T follicular helper cell (primary cell): ENCODE measurements at places on chromosomes 3 and 15.

DNA sequence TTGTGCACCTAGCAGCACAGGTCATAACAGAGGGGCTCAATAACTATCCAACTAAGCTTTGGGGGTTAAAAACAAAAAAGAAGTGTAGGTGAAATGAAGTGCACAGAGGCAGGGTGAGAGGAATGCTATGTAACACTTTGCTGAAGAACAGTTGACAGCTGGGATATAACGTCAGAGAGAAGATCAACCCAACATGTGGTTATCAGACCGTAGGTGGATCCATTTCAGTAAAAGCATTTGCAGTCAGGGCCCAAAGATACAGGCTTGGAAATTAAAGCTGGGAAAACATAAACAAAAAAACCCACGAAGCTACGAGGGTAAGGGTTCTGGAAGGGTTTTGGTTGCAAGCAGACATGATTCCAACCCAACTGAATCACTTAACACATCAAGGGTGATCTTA is 377.5 kb upstream of the NR2F2 start:
- no peak for DNase-seq

GRCh38 chr3:106309274-106309673 is 440.5 kb upstream of the CBLB start:
- no peak for DNase-seq

GRCh38 chr3:17136136-17136721 is 251.5 kb downstream of the PLCL2 start:
- no peak for DNase-seq

DNA sequence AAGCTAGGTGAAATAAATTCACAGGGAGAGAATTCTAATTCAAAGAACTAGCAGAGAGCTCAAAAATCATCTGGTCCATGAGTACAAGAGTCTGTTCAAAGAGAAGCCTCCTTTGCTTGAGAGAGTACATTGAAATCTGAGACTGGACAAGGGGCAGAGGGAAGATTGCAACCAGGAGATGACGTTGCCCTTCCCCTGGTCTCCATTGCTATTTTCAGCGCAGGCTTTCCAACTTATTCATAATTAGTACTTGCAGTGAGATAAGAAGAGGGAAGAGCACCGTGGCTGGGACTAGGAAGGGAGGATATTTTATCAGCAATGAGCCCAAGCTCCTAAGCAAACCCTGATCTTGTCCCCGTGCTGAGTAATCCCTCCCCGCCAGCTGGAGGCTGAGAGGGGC is 251.8 kb upstream of the RORA start:
- DNase-seq, result no peak

- no peak for DNase-seq
Measured at GRCh38 chr15:40085266-40085665, 23.4 kb downstream of the BMF start.

- DNase-seq, result no peak
Measured at GRCh38 chr3:111608383-111608782, 13.2 kb upstream of the ZBED2 start.

GRCh38 chr15:69595009-69595791 is 142.6 kb downstream of the RPLP1 start:
- DNase-seq, result no peak

GRCh38 chr15:40543082-40543481 is 21.8 kb downstream of the CCDC32 start:
- DNase-seq, result no peak

GRCh38 chr3:76078101-76078500 is 292.8 kb upstream of the ZNF717 start:
- DNase-seq, result no peak

DNA sequence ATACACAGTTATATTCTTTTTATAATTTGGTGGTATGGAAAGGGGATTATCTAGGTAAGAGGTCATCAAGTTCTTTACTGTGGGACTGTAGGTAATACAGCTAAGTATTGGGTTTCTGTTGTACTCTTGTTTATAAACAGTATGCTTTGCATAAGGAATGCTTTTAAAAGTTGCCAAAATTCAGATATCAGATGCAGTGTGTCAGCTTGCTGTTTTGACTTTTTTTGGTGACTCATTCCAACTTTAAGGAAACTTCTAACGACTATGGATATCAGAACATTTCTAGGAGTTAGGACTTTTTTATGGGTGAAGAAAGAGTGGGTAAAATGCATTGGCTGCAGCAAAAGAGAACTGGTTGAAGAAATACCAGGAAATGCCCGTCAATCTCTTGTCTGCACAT is 2.8 kb downstream of the SCAANT1 start:
- DNase-seq, result no peak

DNA sequence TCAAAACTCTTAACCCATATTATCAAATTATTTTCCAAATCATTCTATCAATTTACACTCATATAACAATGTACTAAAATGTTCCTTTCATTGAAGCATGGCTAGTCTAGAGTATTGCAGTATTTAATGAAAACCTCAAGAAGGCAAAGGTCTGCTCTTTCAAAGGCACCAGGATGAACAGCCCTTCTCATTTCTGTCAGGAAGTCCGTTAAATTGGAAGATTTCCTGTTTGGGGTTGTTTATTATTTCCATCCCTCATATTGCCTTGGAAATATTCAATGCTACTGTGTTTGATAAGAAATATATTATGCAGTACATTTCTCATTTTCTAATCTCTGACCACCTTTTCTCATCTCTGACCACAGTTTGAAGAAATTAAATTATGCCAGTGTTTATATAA is 25.1 kb downstream of the ACKR4 start:
- no peak for DNase-seq

DNA sequence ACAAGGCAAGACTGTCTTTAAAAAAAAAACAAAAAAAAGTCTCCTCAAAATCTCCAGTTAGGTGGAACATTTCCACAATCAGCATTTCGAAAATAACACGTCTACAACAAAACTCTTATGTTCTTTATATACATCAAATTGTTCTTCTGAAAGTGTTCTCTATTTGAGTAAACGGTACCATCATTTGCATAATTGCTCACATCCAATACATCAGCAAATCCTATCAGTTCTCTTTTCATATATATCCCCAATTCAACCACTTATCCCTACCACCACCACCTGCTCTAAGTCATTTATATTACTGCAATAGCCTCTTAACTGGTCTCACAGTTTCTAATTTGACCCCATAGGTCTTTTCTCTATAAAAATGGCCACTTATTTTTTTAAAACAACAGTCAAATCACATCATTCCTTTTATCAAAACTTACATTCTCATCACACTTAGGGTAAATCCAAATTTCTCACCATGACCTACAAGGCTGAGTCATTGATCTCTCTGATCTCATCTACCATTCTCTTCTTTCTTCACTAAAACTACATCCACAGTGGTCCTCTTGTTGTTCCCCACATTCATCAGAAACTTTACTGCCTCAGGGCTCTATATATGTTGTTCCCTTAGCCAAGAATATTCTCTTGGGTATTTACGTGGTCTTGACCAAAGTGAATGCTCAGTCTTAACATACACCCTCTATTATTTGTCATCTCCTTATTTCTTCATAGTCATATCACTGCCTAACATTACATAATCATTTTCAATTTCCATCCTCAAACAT is 237.0 kb downstream of the SCAPER start:
- DNase-seq, result no peak

GRCh38 chr15:83512459-83512858 is 65.3 kb downstream of the SH3GL3 start:
- no peak for DNase-seq

DNA sequence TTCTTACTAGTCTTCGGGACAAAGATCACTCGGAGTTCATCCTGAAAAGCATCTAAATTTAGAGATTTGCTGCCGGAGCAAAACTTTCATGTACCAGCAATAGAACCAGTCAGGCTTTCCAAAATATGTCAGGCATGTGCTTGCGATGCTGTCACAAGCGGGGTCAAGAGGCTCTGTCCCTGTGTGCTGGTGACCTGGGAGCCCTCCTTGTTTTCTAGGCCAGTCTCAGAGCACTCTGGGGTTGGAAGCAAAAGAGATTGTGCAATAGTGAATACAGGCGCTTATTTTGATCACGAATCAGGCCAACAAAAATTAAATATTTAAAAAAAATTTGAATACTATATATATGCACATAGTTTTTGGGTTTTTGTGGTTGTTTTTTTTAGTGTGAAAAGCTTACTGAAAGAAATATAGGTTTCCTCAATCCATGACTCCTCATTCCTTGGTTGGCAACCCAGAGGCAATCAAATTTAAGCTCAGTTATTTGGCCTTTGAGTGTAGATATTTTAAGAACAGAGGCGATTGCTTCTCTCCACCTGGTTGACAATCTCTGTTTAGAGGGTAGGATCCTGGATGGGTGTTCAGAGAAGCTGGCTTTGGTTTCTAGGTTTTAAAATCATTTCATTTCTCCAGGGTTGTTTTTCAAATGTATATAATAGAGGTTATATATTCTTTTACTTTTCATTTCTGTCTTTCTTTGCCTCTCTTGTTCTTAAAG is 8.4 kb upstream of the KLHL24 start:
- no peak for DNase-seq

GRCh38 chr15:33565094-33565493 is 254.3 kb downstream of the RYR3 start:
- DNase-seq, result no peak

GRCh38 chr3:141561426-141562034 is 74.7 kb downstream of the RASA2 start:
- DNase-seq, result peak; percentile 32

- DNase-seq, result no peak
Measured at GRCh38 chr3:43996379-43997301, 245.0 kb upstream of the TOPAZ1 start.

GRCh38 chr3:48088056-48088748 is 72.0 kb upstream of the MAP4 start:
- no peak for DNase-seq

DNA sequence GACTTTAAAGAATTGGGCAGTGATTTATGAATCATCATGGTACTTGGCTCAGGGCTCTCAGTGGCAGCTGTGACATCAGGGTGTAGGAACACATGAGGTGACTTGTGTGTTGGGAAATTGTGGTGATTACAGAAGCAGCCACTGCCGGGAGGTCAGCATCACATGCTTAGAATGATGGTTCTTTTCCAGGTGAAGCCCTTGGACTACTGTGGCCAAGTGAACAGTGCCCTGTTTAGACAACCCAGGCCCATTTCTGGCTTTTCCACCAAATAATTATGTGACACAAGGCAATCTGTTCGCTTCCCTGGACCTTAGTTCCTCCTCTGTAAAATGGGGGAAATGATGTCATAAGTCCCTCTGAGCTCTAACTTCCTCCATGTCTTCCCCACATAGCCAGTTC is 139.7 kb upstream of the ROPN1 start:
- DNase-seq, result no peak

GRCh38 chr3:118501152-118501551 is 533.5 kb downstream of the IGSF11 start:
- DNase-seq, result no peak

- no peak for DNase-seq
Measured at GRCh38 chr15:43518197-43518761, 871 bp downstream of the MAP1A start.

GRCh38 chr3:127848131-127849129 is 26.1 kb upstream of the MGLL start:
- DNase-seq, result no peak

DNA sequence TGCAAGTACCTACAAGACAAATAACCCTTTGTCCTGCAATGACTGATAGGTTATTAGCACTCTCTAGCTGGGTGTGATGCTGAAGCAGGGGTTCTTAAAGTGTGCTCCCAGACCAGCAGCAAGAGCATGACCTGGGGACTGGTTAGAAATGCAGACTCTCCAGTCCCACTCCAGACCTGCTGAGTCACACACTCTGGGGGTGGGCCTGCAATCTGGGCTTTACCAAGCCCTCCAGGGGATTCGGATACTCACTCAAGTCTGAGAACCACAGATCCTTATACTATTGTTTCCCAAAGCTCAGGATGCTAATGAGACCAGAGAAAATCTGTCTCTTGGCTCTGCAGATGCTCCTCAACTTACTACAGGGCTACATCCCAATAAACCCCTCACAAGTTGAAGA is 142.1 kb upstream of the RAD18 start:
- no peak for DNase-seq

- no peak for DNase-seq
Measured at GRCh38 chr15:81008312-81008711, 7.6 kb downstream of the TLNRD1 start.

- DNase-seq, result no peak
Measured at GRCh38 chr15:36426691-36427090, 152.7 kb upstream of the CDIN1 start.
